Naive thymus-derived CD8-positive, alpha-beta T cell (primary cell): ENCODE measurements at places on chromosomes 6 and 20.

DNA sequence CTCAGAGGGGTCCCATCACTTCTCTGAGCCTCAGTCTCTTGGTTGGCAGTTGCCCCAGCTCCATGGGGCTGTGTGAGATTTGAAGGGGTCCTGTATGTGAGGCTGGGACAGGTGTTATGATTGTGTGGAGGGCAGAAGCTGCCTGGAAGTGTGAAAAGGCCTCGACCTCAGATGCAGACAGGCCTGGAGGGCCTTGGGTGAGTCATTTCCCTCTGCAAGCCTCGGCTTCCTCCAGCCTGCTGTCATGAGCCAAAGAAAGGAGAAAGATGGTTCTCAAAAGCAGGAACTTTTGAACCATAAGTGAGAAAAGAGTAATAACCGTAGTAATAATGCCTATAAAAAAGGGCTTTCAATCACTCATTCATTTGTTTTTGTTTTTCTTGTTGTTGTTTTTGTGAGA is 37.5 kb downstream of the SNAI1 start:
- H3K4me3 ChIP-seq: no peak overlapping the region
- no peak for DNase-seq
- no peaks in the 10 kb centered on the region for H3K4me1 ChIP-seq
- H3K36me3 ChIP-seq: no peaks in the 10 kb centered on the region
- H3K27ac ChIP-seq: no peak overlapping the region

GRCh38 chr6:113281431-113281830 is 575.7 kb upstream of the MARCKS start:
- DNase-seq: no peak
- H3K36me3 ChIP-seq: no peaks in the 10 kb centered on the region
- H3K4me1 ChIP-seq: no peaks in the 10 kb centered on the region
- H3K27me3 ChIP-seq: no peaks in the 10 kb centered on the region
- no peak overlapping the region for H3K4me3 ChIP-seq

- H3K4me3 ChIP-seq: no peak overlapping the region
- peaks cover 35% of the 10 kb centered on the region for H3K27me3 ChIP-seq
- H3K4me1 ChIP-seq: peaks cover 15% of the 10 kb centered on the region
- no peak overlapping the region for H3K27ac ChIP-seq
- H3K36me3 ChIP-seq: peaks cover 17% of the 10 kb centered on the region
These were observed 66.9 kb upstream of the BHLHE23 start for GRCh38 chr20:63073738-63074065.

GRCh38 chr6:39333644-39334438 is 11.3 kb upstream of the KCNK16 start:
- DNase-seq: no peak
- no peaks in the 10 kb centered on the region for H3K36me3 ChIP-seq
- peaks cover 16% of the 10 kb centered on the region for H3K27me3 ChIP-seq
- H3K27ac ChIP-seq: no peak overlapping the region
- H3K4me1 ChIP-seq: peaks cover 35% of the 10 kb centered on the region
- no peak overlapping the region for H3K4me3 ChIP-seq

- no peak for DNase-seq
- no peaks in the 10 kb centered on the region for H3K36me3 ChIP-seq
- no peak overlapping the region for H3K27ac ChIP-seq
- H3K4me1 ChIP-seq: no peaks in the 10 kb centered on the region
These were observed 40.6 kb upstream of the NHSL1 start for GRCh38 chr6:138539876-138540275.

- no peak for DNase-seq
- H3K4me1 ChIP-seq: no peaks in the 10 kb centered on the region
- peaks cover 4% of the 10 kb centered on the region for H3K36me3 ChIP-seq
- H3K27me3 ChIP-seq: no peaks in the 10 kb centered on the region
- H3K4me3 ChIP-seq: no peak overlapping the region
These were observed 352.6 kb downstream of the ZFAND3 start for GRCh38 chr6:38171997-38172738.

DNA sequence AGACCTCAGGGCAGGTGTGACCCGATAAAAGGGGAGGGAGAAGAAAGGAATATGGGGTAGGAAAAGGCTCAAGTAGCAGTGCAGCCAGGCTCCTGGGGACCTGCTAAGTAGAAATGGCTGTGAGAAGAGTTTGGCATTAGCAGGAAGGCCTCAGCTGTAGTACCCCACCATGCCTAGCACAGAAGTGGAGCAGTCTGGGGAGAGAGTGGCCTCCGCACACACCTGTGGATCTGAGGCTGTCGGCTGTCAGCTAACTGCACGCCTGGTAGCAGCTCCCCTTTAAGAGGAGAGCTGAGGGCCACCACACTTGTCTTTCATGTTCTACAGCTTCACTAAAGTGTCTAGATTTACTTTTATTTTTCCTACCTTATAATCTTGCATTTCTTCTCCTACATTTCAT is 24.6 kb downstream of the PDE7B start:
- DNase-seq: peak; percentile 61
- H3K4me1 ChIP-seq: peaks cover 44% of the 10 kb centered on the region
- peak overlapping the region; percentile 14 for H3K4me3 ChIP-seq
- no peaks in the 10 kb centered on the region for H3K36me3 ChIP-seq
- peak overlapping the region; percentile 85 for H3K27ac ChIP-seq
- no peaks in the 10 kb centered on the region for H3K27me3 ChIP-seq

GRCh38 chr6:5123296-5124143 is 38.4 kb downstream of the PPP1R3G start:
- no peak for DNase-seq
- no peak overlapping the region for H3K4me3 ChIP-seq
- no peaks in the 10 kb centered on the region for H3K27me3 ChIP-seq
- H3K27ac ChIP-seq: no peak overlapping the region

- no peak for DNase-seq
- H3K27ac ChIP-seq: peak overlapping the region; percentile 92
- H3K4me1 ChIP-seq: peaks cover 51% of the 10 kb centered on the region
- no peaks in the 10 kb centered on the region for H3K27me3 ChIP-seq
- peak overlapping the region; percentile 93 for H3K4me3 ChIP-seq
These were observed 1.4 kb downstream of the CUTA start for GRCh38 chr6:33416386-33417127.

DNA sequence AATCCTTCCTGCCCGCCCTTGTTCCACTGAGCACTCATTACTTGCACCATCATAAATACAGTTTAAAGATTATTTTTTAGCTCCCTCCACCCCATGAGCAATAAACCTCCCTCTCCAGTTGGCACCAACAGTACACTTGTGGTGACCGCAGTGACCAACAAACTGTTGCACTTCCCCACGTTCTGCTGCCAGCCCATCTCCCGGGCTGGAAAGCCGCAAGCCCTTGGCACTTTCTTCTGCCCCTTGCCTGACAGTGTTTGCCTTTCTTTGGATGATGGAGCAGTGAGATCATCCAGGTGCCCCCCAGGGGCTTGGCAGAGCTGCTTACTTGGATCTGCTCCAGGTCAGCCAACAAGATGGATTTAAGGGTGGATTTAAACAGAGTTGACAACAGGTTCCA is 21.6 kb downstream of the KCNB1 start:
- H3K27me3 ChIP-seq: peaks cover 6% of the 10 kb centered on the region
- H3K4me1 ChIP-seq: no peaks in the 10 kb centered on the region
- DNase-seq: no peak
- no peaks in the 10 kb centered on the region for H3K36me3 ChIP-seq
- no peak overlapping the region for H3K4me3 ChIP-seq

DNA sequence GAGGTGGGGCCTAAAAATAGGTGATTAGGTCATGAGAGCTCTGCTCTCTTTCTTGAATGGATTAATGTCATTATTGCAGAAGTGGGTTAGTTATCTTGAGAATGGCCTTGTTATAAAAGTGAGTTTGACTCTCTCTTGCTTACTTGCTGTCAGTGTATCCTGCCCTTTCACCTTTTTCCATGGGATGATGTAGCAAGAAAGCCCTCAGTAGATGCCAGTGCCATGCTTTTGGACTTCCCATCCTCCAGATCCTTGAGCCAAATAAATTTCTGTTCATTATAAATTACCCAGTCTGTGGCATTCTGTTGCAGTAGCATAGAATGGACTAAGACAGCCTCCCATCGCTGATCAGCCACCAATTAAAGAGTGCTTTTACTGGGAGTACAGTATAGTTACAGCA is 40.1 kb downstream of the UTRN start:
- H3K4me1 ChIP-seq: peaks cover 5% of the 10 kb centered on the region
- H3K4me3 ChIP-seq: no peak overlapping the region
- no peaks in the 10 kb centered on the region for H3K27me3 ChIP-seq
- no peaks in the 10 kb centered on the region for H3K36me3 ChIP-seq

- peaks cover 46% of the 10 kb centered on the region for H3K4me1 ChIP-seq
- H3K36me3 ChIP-seq: no peaks in the 10 kb centered on the region
- peak overlapping the region; percentile 80 for H3K4me3 ChIP-seq
These were observed 159.3 kb upstream of the TNFAIP3 start for GRCh38 chr6:137707590-137708360.

- no peak overlapping the region for H3K4me3 ChIP-seq
- DNase-seq: no peak
- no peaks in the 10 kb centered on the region for H3K27me3 ChIP-seq
- peaks cover 9% of the 10 kb centered on the region for H3K4me1 ChIP-seq
- no peak overlapping the region for H3K27ac ChIP-seq
These were observed 28.9 kb upstream of the PNRC1 start for GRCh38 chr6:89051676-89052075.

GRCh38 chr6:148213366-148213765 is 129.3 kb upstream of the SASH1 start:
- H3K4me3 ChIP-seq: no peak overlapping the region
- no peaks in the 10 kb centered on the region for H3K36me3 ChIP-seq
- no peak overlapping the region for H3K27ac ChIP-seq

DNA sequence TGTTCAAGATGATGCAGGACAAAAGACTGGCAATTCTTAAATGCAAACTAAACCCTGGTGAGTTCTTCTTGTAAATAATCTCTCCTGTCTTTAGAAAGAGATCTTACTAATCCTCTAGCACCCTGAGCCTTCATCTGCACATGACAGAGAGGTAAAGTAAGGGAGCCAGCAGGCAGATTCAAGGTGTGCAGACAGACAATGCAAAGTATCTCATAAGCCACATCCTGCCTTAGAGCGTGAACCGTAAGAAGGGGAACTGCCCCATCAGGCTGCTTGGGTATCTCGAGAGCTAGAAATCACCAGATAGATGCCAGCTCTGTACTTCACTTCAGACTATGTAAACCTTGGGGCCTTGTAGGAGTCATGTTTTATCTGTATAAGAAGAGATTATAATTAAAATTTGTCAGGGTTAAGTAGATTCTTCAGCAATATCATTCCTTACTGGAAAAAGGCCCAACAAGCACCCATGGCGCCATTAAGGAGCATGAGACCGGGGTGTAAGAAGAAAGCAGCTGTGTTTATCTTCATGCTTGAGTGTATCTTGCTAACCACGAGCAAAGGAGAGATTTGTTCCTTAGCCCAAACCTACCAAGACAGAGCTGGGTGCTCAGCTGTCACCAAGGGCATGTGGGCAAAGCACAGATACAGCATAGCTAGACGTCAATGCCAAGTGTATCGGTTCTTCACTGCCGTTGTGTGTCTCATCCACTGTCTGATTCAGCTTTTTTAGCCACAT is 24.4 kb downstream of the CNR1 start:
- H3K27me3 ChIP-seq: no peaks in the 10 kb centered on the region
- no peak overlapping the region for H3K27ac ChIP-seq
- no peaks in the 10 kb centered on the region for H3K36me3 ChIP-seq
- H3K4me3 ChIP-seq: no peak overlapping the region
- peaks cover 9% of the 10 kb centered on the region for H3K4me1 ChIP-seq
- DNase-seq: no peak

GRCh38 chr6:8149350-8149749 is 47.0 kb upstream of the EEF1E1 start:
- no peaks in the 10 kb centered on the region for H3K36me3 ChIP-seq
- H3K4me3 ChIP-seq: no peak overlapping the region
- no peak overlapping the region for H3K27ac ChIP-seq
- peaks cover 4% of the 10 kb centered on the region for H3K27me3 ChIP-seq
- no peak for DNase-seq

- H3K27ac ChIP-seq: no peak overlapping the region
- no peak for DNase-seq
- H3K4me3 ChIP-seq: no peak overlapping the region
These were observed 350.7 kb downstream of the KHDRBS2 start for GRCh38 chr6:61935242-61935846.

- H3K4me1 ChIP-seq: peaks cover 15% of the 10 kb centered on the region
- H3K36me3 ChIP-seq: no peaks in the 10 kb centered on the region
- no peak for DNase-seq
- H3K4me3 ChIP-seq: no peak overlapping the region
- peaks cover 2% of the 10 kb centered on the region for H3K27me3 ChIP-seq
- no peak overlapping the region for H3K27ac ChIP-seq
These were observed 180.4 kb downstream of the SASH1 start for GRCh38 chr6:148523048-148523447.

DNA sequence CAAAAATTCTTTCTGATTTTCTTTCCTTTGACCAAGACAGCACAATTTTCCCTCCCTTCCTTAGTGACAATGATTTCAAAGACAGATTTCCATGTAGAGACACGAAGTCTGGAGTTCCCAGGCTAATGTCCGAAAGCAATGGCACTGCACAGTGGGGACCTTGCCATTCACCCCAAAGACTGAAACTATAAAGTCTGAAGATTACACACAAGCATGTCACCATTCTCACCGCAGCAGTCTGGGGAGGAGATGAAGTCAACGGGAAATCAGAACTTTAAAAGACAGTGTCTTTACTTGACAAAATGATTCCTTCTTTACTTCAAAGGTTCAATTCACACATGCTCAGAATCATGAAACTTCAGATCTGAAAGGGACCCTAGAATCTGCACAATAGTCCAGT is 8.3 kb downstream of the B4GALT5 start:
- no peak overlapping the region for H3K4me3 ChIP-seq
- no peak for DNase-seq
- H3K27ac ChIP-seq: no peak overlapping the region
- H3K27me3 ChIP-seq: no peaks in the 10 kb centered on the region

DNA sequence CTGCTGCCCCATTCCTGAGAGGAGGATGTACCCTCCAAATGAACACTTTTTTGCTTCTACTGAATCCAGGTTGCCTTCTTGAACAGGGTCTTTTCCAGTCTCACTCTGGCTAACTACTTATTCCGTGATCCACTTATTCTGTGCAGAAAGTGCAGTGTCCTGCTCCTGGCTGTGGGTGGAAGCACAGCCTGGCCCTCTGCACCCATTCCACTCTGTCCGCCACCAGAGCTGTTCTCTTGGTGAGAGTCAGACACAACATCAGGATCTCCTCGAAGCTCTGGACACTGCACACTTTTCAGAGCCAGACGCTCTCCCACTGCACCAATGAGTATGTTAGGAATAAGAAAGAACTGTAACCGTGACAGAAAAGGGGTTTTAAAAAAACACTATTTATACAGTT is 174.2 kb downstream of the MCHR2 start:
- H3K4me3 ChIP-seq: no peak overlapping the region
- DNase-seq: no peak
- H3K27ac ChIP-seq: no peak overlapping the region
- H3K27me3 ChIP-seq: no peaks in the 10 kb centered on the region
- H3K36me3 ChIP-seq: no peaks in the 10 kb centered on the region
